ENCODE measurements at places on chromosomes 2 and 18.

DNA sequence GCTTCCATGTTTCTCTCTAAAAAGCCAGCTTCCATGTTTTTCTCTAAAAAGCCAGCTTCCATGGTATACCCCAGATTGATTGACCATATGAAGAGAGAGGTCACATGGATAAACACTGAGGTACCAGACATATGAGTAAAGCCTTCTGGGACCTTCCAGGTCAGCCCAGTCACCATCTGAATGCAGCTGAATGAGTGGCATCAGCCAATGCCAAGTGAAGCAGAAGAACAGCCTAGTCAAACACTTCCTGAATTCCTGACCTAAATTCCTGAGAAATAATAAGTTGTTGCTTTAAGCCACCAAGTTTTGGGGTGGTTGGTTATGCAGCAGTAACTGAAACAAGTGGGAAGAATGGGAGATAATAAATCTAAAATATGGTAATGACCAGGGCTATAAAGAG lies 5.7 kb upstream of the ALS2 start:
- no peak for DNase-seq

DNA sequence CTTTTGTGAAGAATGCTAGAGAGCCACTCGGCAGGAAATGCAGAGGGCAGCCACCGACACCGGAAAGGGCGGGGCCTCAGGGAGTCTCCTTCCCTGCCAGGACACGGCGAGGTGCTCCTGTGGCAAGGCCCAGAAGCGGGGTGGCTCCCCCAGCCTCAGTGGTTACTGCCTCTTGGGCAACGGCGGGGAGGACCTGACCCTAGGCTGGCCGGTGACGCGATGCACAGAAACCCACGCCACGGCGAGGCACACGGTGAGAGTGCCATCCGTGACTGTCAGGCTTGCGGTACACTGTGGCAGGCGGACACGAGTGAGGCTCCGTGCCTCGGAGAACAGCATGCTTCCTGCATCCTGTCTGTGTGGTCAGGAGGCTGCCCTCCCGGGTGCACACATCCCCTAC lies 47.8 kb downstream of the ZAP70 start:
- DNase-seq: no peak

DNA sequence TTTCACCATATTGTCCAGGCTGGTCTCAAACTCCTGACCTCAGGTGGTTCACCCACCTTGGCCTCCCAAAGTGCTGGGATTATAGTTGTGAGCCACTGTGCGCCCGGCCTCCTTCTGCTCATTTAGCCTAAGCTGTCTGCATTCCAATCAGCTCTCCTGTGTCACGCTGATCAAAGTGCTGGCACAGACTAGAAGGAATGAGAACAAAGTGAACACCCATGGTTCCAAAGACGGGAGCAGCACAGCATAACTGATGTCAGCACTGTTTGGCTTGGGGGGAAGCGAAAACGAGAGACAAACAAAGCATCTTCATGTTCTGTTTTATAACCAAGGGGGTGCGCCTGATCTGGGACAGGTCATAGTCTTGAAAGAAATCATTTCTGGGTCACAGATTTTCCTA lies 43.3 kb downstream of the DIPK1C start:
- no peak for DNase-seq

DNA sequence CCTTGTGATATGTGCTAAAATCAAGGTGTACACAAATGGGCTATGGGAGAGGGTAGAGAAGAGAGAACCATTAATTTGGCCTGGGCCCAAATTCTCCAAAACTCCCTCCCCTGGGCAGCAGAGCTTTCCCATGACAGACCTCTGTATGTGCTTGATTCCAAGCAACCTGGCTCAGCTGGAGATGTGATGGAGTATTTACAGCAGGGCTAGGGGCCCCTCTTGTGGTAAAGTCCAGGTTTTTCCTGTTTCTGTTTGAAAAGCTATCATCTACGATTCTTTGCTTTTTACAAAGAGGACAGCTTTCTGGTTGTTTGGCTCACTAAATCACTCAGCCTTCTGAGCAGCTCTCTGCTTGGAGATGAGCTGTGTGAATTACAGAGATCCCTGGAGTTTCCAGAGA lies 40.3 kb downstream of the KCNS3 start:
- DNase-seq: no peak

- no peak for DNase-seq
Observed at GRCh38 chr2:179447839-179448447, 183.3 kb upstream of the SESTD1 start.

DNA sequence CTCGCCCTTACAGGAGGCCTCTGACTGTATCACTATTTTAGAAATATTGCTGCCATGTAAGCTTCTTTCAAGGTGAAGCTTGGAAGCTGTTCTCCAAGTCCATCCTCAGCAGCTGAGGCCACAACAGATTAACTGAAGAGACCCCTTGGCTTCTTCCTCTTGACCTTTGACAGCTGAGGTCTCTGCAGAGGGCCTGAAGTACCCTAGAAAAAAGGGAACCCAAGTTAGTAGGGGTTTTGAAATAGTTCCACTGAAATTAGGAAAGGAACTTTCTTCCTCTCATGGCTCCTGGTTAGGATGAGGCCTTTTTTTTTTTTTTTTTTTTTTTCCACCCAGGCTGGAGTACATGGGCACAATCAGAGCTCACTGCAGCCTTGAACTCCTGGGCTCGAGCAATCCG lies 15.5 kb upstream of the IHH start:
- no peak for DNase-seq

GRCh38 chr2:40431600-40431955 lies 20.3 kb downstream of the SLC8A1 start:
- DNase-seq: no peak

- DNase-seq: no peak
Observed at GRCh38 chr2:68282811-68283418, 30.6 kb upstream of the PPP3R1 start.

GRCh38 chr2:17851731-17852585 lies 26.5 kb upstream of the KCNS3 start:
- peak; percentile 64 for DNase-seq

DNA sequence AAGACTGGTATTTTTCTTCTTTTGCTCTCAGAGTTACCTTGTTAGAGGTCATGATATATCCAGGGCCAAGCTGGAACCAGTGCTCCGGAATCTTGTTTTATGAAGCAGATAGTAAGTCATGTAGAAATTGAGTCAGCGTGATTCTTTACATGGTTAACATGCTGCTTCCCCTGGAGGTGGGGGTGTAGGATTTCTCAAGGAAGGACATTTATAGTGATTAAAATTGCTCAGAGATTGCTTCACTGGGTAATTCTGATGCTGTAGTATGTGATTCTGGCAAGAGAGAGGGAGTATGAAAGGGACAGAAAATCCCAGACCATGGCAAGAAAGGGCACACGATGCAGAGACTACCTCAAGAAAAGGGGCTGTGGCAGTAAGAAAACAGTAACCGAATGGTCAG lies 8.0 kb upstream of the MYL1 start:
- DNase-seq: no peak

- DNase-seq: no peak
Observed at GRCh38 chr2:103139628-103140268, 377.9 kb downstream of the TMEM182 start.

DNA sequence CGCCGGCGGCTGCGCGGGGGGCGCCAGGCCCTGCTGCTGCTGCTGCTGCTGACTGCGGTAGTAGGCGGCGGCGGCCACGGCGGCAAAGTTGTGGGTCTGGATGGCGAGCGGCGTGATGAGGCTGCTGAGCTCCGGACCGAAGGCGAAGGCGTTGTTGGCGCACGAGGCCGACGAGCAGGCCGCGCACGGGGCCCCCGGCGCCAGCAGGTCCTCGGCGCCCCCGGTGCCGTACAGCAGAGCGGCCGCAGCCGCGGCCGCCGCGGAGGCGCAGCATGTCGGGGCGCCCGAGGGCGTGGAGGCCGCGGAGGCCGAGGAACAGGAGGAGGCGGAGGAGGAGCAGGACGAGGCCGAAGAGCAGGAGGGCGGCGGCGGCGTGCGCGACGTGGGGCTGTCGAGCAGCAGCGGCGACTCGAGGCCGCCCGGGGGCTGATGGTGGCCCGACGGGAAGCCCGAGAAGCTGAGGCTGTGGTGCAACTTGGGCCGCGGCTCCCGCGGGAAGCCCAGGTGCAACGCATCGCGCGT lies 1.8 kb downstream of the ZFP36L2 start:
- DNase-seq: no peak

DNA sequence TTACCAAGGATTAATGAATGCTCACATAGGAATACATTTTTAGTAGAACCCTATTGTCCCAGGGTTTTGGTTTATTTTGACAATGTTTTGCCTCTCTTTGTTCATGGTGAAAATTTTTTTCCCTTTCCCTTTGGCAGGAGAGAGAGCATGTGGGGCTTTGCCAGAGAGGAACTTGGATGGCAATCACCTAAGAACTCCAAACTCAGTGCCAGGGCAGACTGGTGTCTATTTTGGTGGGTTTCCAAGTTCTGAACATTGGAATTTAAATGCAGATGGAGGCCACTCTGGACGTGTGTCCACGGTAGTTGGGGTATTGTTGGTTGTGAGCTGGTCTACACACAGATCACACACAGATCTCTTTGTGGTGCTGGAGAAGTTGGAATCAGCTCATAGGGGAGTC lies 2091.1 kb upstream of the PIK3C3 start:
- no peak for DNase-seq

- DNase-seq: no peak
Observed at GRCh38 chr2:234830853-234831252, 121.0 kb upstream of the SH3BP4 start.

DNA sequence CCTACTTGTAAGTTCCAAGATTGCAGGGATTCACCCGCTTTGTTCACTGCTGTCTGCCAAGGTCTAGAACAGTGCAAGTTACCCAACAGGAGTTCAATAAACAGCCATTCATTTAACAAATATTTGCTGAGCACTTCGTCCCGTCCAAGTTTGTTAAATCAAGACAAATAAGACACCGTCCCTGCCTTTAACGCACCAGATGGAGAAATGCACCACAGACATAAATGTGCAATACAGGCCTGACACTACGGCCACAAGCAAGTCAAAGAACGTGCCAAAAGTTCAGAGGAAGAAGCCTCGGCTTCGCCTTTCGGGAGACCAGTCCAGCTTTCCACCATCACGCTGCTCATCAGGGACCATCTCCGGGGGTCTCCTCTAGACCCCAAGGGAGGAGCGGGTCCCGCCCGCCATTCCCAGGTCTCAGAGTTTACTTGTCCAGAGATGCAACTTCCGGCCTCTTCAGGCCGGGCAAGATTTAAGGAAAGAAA lies 429 bp downstream of the C2orf76 start:
- DNase-seq: no peak

DNA sequence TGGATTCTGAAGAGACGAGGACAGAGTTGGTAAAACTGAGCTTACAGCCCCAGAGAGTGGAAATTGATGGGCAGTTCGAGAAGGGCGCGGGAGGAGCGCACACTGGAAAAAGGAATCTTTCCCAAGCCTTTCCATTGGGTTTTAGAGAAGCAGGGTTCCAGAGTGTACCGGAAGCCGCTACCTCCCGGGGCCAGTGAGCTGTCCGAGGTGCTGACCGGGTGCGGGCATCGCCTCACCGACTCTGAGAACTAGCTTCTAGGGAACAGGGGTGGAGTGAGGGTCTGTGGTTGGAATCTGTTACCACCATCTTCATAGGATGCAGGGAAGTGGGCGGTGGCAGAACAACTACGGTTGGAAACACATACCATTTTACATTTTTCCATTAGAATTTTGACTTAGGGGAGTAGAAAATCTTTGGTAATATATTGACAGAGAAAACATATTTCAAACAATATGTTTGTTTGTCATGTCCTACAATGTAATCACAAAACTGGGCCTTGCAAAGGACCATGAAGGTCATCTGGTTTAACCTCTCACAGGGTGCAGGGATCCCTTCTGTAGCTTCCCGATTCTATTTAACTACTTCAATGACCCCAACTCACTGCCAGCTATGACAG lies 724 bp downstream of the NMS start:
- no peak for DNase-seq

DNA sequence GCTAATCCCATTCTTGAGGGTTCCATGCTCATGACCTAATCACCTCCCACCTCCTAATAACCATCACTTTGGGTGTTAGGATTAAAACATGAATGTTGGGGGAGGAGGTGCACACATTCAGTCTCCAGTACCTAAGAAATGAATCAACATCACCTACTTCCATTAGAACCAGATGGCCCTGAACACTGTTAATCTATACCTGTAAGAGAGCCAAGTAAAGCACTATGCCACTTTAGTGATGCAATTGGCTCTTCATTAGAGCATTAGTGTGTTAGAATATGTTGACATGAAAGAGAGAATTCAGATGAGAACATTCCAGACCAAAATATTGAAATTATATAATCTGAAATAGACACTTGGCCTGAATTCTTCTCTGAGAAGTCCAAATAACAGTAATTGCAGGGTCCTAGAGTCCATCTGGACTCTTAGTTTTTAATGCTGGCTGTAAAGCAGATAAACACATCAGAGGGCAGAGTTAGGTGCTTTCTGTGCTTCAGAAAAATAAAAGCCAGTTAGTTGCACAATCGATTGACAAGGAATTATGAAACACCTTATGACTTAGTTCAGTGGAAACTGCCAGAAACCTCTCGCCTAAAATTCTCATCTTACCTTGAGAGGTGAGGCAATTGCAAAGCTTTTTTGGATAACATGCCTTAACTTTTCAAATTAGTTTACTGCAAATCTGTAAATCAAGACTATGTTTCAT lies 923.7 kb downstream of the SLC4A3 start:
- no peak for DNase-seq

DNA sequence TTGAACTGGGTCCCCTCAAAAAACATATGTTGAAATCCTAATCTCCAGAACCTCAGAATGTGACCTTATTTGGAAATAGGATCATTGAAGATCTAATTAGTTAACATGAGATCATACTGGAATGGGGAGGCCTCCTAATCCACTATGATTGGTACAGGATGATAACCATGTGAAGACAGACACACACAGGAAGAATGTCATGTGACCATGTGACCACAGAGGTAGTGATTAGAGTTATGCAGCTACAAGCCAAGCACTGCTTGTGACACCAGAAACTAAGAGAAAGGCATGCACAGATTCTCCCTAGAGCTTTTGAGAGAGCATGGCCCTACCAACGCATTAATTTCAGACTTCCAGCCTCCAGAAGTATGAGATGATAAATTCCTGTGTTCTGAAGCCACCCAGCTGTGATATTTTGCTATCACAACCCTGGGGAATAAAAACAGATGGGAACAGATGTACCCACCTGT lies 47.0 kb upstream of the TGIF1 start:
- DNase-seq: no peak

DNA sequence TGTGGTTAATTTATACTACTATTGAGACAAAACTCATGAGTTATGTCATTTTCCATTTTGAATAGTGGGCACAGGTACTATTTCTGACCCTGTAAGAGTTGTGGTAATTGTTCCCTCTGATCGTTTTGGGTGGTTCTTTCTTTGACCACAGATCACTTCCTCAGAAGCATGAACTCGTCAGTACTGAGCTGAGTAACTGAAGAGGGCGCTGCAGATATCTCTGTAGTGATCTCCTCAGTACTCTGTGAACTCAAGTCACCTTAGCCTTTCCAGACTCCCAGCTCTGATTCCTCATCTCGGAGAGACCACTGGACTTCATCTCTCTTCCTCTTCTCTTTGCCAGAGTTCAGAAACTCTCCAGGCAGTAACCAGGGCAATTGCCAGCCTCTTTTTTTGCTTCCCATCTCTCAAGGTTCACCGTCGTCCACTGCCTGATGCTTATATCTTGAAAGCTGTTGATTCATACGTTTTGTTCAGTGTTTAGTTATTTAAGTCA lies 9.4 kb upstream of the IL1RL1 start:
- no peak for DNase-seq

Data from sciatic nerve (tissue), 2 donors.